NCI-H1436 treated with DMSO at 0.1 percent for 48 hours (cell line): ENCODE measurements at places on chromosomes 5 and 9.

- DNase-seq: no peak
These were observed 396.5 kb upstream of the MEF2C start for GRCh38 chr5:89279391-89280036.

DNA sequence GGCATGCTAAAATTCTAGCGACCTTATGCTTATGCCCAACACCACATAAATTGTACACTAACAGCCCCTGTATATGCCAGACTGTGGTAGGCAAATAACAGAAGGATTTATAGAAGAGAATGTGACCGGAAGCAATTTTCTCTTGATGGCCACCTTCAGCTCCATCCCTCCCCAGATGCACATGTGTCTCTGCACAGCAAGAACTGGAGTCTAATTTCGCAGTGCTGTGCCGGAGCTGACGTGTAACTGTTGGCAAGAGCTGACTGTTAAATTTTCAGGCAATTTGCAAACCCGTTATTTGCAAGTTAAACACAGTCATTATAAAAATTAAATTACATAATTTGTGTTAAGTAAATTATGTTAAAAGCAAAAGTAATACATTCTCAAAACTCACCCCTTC is 48.4 kb downstream of the PCA3 start:
- DNase-seq: no peak

- DNase-seq: no peak
These were observed 463.3 kb downstream of the IRX1 start for GRCh38 chr5:4058899-4059298.

DNA sequence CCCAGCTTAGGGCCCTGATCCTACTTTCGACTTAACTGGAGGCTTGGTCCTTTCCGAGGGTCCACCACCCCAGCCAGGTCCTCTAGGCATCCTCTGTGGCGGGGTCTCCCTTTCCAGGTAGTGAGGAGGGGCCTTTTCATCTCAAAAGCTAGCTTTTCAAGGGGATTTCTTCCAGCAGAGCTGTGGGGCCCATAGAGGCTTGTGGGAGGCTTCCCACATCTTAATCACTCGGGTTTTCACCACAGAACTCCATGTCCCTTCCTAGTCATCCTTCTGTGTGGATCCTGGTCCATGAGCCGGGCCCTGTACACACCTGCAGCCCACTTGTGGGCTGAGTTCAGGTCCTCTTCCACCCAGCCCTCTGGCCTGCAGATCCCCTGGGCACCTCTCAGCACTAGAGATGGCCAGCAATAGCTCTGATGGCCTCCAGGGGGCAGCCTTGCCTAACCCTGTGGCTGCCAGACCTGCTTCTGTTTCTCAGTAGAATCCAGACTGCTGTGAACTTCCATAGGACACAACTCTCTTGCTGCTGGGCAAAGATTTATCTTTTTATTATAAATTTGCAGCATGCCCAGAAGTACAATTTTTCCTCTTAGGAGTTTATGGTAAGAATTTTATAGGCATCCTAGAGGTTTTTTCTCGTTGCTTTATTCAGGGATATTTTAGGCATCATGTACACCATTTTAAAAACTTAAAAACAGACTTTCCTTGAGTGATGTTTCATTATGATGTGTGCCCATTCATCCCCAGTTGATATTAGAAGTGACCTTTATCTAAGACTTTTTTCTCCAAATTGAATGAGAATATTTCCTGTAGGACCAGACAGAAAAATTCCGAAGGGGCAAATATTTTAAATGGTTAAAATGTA is 208.9 kb downstream of the TRIO start:
- DNase-seq: no peak

DNA sequence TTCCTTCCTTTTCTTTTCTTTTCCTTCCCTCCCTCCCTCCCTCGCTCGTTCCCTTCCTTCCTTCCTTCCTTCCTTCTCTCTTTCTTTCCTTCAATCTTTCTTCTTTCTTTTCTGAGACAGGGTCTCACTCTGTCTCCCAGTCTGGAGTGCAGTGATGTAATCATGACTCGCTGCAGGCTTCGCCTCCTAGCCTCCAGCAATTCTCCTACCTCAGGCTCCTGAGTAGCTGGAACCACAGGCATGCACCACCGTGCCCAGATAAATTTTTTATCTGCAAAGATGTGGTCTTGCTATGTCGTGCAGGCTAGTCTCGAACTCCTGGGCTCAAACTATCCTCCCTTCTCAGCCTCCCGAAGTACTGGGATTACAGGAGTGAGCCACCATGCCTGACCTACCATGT is 81.4 kb downstream of the SPATA31C2 start:
- no peak for DNase-seq

- no peak for DNase-seq
These were observed 70.6 kb downstream of the SMARCA2 start for GRCh38 chr9:2085716-2086115.

GRCh38 chr5:10063997-10064396 is 185.7 kb downstream of the ATPSCKMT start:
- no peak for DNase-seq

DNA sequence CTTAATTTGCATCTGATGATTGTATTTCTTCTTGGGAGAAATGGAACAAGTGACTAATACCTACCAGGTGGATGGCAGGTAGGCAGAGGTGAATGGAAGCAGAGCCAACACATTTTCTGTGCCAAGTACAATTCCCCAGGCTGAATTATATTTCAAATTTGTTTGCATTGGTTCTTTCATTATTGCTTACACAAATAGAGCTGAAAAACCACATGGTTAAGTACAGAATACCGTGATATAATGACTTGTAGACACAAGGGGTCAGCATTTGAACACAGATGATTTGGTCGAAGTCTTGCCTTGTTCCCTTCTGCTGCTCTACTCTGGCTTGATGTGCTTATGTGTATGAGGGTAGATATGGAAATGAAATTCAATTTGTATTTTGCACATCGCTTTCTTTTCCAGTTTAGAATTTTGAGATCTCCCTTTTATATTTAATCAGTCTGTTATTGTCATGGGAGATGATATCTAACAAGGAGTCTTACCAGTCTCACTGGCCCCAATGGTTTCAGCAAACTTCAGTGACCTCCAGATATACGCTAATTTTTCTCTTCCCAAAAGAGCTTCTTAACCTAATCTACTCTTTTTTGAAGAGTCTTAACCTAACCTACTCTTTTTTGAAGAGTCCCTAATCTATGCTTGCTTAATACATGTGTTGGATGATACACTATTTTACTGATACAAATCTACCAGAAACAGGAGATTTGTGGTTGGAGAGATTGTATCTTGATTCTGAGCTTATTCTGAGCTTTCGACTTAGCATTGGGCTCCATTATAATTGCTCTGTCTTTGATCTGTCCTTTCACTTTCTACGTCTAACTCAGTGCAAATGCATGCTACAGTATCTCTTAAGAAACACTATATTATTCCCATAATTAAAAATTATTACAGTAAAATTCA is 88.1 kb downstream of the PCSK1 start:
- peak; percentile 59 for DNase-seq

DNA sequence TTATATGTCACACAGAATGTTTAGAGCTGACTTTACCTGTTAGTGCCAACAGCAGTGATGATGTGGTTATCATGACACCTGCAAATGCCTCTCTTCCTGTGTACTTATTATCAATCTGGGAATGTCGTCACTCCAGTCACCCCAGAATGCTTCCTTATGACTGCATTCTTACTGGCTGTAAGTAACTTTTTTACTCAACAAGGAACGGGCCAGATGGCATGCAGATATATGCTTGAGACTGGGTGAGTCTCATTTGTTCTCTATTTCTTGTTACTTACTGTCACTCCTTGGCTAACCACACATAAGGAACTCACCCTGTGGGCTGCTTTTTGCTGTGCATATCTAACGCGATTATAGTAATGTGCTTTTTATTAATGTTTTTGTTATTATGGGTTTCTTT is 385.5 kb upstream of the MEF2C start:
- DNase-seq: no peak

GRCh38 chr5:170155771-170156170 is 50.1 kb downstream of the FOXI1 start:
- DNase-seq: no peak

GRCh38 chr5:74625742-74626241 is 14.7 kb downstream of the ENC1 start:
- DNase-seq: no peak

- DNase-seq: no peak
These were observed 26.6 kb upstream of the DAB2 start for GRCh38 chr5:39451276-39451941.

DNA sequence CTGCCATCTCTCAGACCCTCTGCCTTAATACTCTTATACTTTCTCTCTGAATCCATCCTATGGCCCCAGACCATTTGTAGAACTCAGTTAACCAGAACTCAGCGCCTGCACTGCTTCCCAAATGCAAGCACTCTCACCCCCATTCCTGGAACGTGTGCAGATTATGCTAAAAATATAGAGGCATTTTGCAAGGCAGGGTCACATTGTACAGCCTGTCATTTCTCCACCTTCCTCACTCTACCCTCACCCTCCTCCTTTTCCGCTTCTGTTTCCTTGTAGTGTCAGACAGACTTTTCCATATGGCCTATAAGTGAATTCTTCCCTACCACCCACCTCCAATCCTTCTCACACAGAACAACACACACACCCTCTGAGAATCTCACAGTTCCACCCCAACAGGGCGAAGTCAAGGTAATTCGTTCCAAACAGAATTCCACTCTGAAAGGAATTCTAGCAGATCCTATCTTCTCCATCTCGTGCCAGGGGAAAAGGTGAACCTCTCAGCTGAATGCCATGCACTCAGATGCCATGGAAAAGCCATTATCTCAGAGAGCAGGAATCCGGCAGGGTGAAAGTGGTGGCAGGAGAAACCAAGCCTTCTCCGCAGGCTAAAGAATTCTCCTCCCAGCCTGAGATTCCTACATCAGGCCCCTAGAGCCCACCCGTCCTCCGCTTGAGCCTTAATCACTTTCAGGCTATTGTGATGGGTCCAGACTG is 25.3 kb downstream of the GGTA1 start:
- DNase-seq: no peak

GRCh38 chr5:161406880-161407279 is 139.6 kb downstream of the GABRB2 start:
- no peak for DNase-seq

DNA sequence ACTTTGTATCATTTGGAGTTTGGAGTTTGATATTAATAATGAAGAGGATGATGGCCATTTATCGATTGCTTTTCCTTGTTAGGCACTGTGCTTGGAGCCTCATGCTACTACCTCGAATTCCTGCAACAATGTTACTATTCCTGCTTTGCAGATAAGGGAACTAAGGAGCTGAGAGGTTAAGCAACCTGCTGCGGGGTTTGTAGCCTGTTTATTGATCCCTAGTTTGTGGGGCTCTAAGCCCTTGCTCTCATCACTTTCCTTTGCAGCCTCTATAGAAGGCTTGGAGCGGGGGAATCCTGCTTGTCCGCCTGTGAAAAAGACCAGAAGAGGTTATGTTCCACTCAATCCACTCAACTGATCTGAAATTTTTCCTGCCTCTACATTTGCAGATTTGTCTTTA is 15.8 kb downstream of the ARHGEF28 start:
- DNase-seq: no peak

GRCh38 chr5:141245250-141245717 is at the start of gene PCDHB15:
Gene PCDHB15 (plus strand): TSS chr5:141245395. CDS start chr5:141245579, 184 bp downstream.
- no peak for DNase-seq

GRCh38 chr9:6598249-6598725 is 47.2 kb downstream of the GLDC start:
- no peak for DNase-seq

DNA sequence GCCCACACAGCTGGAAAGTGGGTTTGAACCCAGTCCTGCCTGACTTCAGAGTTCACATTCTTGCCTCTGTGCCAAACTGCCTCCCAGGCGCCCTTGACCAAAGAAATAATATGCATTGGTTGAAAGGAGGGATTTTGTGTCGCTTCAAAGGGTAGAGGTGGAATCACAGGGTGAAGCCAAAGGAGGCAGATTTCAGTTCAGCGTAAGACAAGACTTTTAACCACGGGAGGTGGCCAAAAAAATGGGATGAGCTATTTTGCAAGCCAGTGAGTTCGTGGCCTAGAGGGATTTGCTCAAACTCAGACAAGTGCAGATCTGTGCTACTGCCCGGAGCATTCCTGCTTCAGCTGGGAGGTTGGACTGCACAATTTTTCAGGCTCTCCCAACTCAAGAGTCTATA is 57.6 kb upstream of the RANBP3L start:
- no peak for DNase-seq

DNA sequence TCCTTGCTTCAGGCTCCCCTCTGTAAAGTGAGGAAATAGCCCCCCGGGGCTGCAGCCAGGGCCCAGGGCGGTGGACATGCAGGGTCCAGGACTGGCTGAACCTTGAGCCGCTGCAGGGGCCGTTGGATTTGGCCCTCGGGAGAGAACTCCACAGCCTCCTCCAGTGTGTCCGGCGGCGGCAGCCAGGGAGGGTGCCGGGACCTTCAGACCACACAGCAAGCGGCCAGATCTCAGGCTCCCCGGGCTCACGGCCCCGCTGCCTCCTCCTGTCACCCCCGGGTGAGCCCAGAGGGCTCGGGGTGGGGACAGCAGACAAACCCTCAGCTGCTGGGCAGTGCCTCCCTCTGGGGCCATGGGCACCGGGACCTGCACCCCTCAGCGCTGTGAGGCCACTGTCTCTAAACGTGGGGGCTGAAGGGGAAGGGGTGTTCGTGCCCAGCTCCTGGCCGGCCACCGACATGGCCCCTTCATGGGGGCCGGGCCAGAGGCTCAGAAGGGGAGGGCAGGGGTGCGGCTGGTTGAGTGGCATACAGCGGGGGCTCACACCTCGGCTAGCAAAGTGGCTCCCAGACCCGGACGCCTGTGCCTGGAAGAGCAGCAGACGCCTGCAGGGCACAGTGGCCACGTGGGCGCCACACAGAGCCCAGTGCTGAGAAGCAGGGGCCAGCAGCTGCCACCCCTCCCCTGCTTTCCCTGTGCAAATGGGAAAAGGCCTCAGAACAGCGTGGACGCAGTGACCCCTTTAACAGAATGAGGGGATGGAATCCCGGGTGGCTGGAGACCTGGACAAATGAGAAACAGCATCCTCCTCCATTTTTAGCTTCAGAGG is 19.7 kb downstream of the SLC9A3 start:
- DNase-seq: no peak

DNA sequence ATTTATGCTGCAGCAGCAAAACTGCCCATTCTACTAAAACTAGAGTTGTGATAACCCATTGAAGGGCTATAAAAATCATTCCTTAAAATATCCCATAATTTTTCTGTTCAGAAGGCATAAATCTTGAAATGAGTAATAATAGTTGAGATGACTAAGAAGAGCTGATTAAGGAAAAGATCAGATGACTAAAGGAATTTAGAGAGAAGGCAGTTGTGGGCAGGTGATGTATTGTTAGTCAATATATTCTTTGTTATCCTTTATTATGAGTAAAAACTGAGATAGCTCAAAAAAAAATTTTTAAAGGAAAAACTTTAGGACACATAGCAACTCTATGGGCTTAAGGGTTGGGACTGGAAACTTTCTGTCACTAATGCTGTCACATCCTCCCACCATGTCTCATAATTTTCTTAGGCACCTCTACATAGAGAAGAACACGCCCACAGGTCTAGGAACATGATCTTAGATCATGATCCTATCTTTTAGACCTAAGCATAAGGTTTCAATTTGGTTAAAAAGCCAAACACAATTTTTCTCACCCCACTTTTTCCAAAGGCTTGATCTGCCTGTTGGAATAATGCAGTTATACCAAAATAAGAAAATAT is 597.5 kb upstream of the MEF2C start:
- no peak for DNase-seq

- DNase-seq: no peak
These were observed 480.3 kb upstream of the SEMA6A start for GRCh38 chr5:117054911-117055310.

GRCh38 chr5:77356740-77357139 is 135.4 kb downstream of the WDR41 start:
- no peak for DNase-seq

- no peak for DNase-seq
These were observed 211.2 kb upstream of the DAPK1 start for GRCh38 chr9:87286506-87286905.
